Vagina (tissue), 2 donors: ENCODE measurements at places on chromosomes 1 and 21. TPM values are rescaled to one million over a fixed set of nuclear protein-coding genes. Genes with fewer than 3 reads are reported as not detected.

HSD3B2 gene
- 10.1 TPM for total RNA-seq

FCRL6 gene
- not detected for total RNA-seq

FALEC gene
- not detected for total RNA-seq

COL9A2 gene
- total RNA-seq, result 7.1 TPM

FMO5 gene
- total RNA-seq, result 3.4 TPM

ALDH9A1 gene
- 57.5 TPM for total RNA-seq

FCMR gene
- 12.3 TPM for total RNA-seq

SPRR2D gene
- total RNA-seq, result 49.6 TPM

ACKR1 gene
- total RNA-seq, result 102 TPM

RGSL1 gene
- total RNA-seq, result not detected

DESI2 gene
- total RNA-seq, result 25.5 TPM

YOD1 gene
- total RNA-seq, result 25.3 TPM

SHE gene
- 23.8 TPM for total RNA-seq

UBAP2L gene
- total RNA-seq, result 75.9 TPM

GBP6 gene
- 23.1 TPM for total RNA-seq

SH2D2A gene
- total RNA-seq, result 4.9 TPM

GOLT1A gene
- total RNA-seq, result not detected

TNN gene
- total RNA-seq, result not detected

EXTL1 gene
- total RNA-seq, result 0.74 TPM

CD1E gene
- 2.5 TPM for total RNA-seq

XCL2 gene
- total RNA-seq, result not detected

DAB1 gene
- total RNA-seq, result 0.25 TPM
